Right ventricle myocardium inferior (tissue), 1 donor: ENCODE measurements at places on chromosomes 2 and 18. TPM values are rescaled to one million over a fixed set of nuclear protein-coding genes. Genes with fewer than 3 reads are reported as not detected.

GRCh38 chr2:43745457-43745856, 28.4 kb upstream of the DYNC2LI1 start:
- no peak for DNase-seq

DNA sequence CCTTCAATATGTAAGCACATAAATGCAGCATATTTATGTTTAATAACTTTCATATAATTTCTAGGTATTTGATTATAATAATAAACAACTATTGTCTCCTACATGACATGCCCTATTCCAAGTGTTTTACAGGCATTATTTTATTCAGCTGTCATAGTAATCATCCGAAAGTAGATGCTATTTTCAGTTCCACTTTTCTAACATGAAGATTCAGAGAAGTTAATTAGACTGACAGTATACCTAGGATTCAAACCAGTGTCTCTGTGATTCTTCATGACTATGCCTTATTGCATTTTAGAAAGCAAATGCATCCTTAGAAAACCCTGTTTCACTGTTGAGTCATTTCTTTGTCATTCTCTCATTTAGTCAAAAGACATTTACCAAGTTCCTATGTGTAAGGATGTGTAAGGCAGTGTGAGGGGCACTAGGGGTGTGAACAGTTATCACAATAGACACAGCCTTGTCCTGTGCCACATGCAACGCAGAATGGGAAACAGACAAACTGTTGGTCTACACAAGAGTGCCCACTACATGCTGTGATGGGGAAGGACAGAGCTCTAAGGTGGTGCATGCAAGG, 79.8 kb downstream of the DTNA start:
- no peak for DNase-seq

DNA sequence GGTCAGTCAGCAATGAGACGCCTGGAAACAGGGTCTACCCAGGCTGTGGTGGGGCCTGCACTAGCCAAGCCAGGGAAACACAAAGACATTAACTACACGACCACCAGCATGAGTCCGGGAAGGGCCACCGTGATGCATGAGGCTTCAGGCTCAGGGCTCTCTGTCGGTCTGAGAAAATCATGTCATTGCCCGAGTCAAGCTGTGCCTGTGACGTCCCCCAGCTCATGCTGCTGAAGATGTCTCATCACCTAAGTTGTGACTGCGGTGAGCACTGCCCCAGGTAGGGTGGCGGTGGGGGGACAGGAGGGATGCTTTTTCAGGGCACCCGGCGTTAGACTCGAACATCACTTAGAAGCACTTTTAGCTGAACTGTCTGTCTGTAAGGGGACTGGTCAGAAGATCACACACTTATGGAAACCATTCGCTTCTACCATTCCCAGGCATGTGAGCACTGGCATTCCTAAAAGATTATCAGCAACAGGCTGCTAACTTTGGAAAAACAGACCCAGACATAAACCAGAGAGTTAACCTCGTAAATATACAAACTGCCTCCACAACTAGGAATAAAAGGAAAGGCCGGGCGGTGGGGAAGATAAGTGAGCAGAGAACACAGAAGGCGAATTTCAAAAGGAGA, 234.5 kb downstream of the HDAC4 start:
- no peak for DNase-seq

- no peak for DNase-seq
Observed at GRCh38 chr2:34486965-34487364, 887.9 kb upstream of the FAM98A start.

DNA sequence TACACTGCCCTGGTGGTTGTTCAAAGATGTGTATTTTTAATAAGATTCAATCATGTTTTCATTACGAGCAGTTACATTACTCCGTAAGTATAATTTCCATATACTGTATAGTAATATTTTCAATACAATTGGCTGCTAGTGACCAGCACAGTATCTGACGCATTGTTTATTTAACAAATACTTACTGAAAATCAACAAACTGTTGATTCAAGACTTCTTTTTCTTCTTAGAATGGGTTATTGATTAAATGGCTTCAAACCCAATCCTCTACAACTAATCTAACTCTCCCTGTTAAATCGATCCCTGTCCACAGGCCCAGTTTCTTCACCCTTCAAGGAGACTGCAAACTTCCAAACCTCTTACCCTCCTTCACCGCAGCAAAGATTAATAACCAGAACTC, 18.5 kb downstream of the COBLL1 start:
- DNase-seq: no peak

- no peak for DNase-seq
Observed at GRCh38 chr2:167758292-167758691, 489.1 kb downstream of the STK39 start.

DNA sequence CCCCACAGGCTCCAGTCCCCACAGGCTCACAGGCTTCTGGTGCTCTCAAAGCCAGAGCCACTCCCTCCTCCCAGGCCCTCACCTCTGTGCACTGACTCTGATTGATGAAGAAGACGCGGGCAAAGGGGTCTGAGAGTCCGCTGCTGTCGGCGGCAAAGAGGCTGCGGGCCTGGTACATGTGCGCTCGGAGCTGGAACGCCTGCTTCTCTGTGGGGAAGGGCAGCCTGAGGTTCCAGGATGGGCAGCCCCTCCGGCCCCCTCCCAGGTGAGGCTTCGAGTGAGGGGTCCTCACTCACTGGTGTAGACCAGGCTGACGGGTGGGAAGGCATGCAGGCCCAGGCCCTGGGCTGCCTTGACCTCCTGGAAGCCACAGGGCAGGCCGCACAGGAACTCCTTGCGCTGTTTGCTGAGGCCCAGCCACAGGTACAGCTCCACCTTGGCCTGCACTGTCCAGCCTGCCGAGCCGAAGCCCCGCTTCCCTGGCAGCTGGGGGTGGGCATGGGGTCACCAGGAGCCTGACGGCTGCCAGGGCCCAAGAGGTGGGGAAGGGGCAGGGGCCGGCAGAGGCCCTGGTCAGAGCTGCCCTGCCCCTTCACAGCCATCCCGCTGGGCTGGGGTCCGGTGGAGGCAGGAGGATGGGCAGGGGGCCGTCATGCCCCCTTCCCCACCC, 2.0 kb downstream of the OTOF start:
- DNase-seq: peak; percentile 41

DNA sequence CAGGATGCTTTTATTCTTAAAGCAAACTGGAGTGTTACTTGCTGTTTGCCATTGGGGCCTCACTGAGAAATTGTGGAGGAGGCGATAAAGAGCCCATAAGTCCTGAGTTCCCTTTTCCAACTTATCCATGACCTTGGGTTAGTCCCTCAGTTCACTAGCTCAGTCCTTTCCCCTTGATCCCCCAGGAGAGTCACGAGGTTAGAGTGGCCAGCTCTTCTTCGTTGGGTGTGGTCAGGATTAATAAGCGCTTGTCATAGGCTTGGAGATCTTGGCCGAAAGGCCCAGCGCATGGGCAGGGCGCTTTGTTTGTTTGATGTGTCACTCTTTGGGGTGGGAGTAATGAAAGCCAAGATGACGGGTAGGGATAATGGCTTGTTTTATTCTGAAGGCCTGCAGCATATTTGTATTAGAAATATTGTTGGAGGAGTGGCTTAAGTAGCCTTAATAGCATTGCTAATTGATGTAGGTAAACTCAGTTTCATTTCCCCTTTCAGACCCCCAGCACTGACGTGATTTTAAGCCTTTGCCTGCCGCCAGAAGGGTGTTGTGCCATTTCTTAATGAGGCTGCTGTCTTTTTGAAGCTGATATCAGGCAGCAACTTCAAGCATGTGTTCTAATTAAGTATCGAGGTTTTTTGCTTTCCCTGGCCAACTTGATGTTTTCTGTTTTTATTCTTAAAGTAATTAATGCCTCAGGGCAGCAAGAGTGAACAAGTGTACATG, 15.7 kb downstream of the GRHL1 start:
- no peak for DNase-seq

DNA sequence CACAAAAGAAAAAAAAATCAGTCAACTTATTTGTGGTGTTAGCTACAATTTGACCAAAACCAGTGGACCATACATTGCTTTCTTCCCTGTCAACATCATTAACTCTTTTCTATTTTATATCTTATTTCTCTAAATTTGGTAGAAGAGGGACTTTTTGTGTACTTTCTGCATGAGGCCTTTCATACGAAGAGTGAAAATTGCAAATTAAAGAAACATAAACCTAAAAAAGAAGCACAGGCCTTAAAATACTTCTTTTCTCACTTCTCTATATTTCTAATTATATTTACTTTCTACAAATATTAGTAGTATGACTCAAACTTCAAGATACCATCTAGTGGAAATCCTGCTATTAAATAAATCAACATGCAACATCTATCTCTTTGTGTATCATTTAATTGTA, 1073.4 kb upstream of the ZEB2 start:
- DNase-seq: no peak

DNA sequence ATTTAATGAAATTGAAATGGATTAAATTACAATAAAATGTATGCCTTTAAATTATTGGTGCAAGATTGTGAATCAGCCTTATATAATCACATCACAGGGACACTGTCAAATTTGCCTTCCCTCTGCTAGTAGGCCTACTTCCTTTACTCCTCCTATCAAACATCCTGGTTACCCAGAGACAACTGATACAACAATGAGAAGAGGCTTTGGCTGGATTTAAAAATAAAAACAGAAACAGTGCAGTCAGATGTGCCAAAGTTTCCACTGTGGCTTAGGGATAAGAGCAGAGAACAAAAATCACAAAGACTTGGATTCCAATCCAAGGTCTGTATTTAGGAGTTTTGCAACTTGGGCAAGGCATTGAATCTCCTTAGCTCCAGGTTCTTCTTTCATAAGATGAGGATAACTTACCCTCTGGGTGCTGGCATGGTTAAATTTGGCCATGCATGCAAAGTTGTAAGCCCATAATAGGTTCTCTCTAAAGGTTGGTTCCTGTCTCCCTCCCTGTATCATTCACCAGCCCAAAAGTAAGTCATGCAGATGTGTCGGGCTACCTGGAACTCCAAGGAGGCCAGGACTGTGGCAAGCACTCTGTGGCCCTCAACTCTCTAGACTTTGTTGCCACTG, 99.3 kb upstream of the LRATD1 start:
- no peak for DNase-seq

DNA sequence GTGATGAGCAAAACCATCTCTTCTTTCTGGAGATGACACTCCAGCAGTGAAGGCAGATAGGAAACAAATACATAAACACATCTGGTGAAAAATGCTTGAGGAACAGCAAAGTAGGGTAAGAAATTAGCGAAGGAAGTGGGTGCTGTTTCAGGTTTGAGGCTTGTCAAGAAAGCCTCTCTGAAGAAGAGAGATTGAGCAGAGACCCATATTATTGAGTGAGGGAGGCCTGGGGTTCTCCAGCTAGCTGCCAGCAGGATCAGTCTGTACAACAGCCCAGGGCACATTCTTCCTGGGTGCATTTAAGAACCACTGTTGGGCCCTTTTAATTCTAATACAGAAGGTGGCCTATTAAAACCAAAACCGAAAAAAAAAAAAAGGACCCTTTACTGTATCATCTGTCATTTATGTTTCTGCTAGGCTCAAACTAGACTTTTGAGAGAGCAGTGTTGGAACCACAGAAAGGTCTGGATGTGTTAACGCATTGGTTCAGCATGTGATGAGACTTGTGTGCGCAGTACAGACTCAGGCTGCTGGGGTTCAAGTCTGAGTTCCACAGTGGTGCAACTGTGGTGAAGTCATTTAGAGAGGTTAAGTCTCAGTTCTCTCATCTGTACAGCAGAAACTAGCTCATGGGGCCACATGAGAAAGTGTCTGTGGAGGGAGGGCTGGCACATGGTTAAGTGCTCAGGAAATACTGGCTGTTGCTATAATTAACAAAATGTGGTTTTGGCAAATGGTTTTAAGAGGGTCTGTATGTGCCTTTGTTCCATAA, 28.9 kb downstream of the MGAT5 start:
- DNase-seq: no peak

- no peak for DNase-seq
Observed at GRCh38 chr2:169426069-169426663, 53.1 kb upstream of the BBS5 start.

- DNase-seq: no peak
Observed at GRCh38 chr2:126981476-126981875, 82.8 kb downstream of the TEX51 start.

DNA sequence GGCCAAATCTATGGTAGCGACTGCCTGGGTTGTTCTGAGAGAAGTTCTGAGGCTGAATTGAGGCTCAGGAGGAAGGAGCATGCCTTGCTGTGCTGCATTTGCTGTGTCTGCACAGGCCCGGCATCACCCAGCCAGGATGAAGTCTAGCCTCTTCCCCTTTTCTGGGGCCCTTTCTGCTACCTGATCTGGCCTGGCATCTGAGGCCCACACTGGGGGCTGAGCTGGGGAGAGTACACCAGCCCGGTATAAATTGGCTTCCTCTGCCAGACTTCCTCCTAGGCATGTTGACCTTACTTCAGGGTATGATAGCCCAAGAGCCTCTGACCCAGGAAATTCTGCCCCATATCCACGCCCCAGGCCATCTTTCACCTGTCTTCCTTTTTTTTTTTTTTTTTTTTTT, 30.0 kb downstream of the MRPL35 start:
- DNase-seq: no peak

- no peak for DNase-seq
Observed at GRCh38 chr2:217412277-217412676, 552.4 kb upstream of the TNP1 start.

- DNase-seq: no peak
Observed at GRCh38 chr18:22399949-22400348, 17.8 kb downstream of the CTAGE1 start.

DNA sequence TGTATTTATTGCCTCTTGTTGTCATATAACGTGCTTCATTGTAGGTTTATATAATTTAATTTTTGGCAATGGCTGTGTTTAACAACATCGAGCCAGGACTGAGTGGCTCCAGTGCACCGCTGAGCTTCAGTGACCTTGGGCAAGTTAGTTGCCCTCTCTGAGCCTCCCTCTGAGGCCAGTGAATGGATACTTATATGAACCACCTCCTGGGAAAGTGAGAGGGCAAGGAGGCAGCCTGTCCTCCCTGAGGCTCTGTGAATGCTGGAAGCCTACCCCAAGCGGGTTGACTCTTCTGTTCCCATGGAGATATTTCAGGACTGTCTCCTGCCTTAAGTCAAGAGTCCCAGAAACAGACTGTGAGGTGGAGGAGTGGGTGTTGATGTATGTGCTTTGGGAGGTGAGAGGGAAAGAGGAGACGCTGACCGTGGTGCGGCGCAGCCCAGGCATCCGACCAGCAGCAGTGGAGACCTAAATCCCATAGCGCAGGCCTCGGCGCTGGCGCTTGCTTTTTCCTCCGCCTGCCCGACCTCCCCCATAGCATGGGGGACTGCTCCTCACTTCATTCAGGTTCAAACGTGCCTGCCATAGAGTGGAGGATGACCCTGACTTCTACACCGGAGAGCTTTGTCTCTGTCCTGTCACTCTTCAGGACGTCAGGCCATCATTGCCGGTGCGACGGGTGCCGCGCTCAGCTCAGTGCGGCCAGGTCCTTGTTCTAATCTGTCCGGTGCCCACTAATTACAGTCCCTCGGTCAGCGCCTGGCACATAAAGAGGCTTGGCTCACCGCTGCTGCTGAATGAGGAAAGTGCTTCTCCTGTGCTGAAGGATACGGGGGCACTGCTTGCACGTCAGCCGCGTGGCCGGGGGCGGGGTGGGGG, 167.3 kb upstream of the HS6ST1 start:
- no peak for DNase-seq

- no peak for DNase-seq
Observed at GRCh38 chr2:144924827-144925226, 404.9 kb upstream of the ZEB2 start.

- no peak for DNase-seq
Observed at GRCh38 chr2:3628241-3628679, 29.7 kb upstream of the ALLC start.

Gene PDE11A
- total RNA-seq: 4.4 TPM

Gene ASPRV1
- total RNA-seq: 0.81 TPM

Gene HADHB
- 1,782 TPM for total RNA-seq

Gene TFPI
- total RNA-seq: 33.6 TPM

Gene TRPM8
- not detected for total RNA-seq

Gene GYPC
- 121 TPM for total RNA-seq

Gene ADGRF3
- 0.16 TPM for total RNA-seq

Gene HOXD11
- not detected for total RNA-seq

Gene SERPINB3
- not detected for total RNA-seq

Gene CFAP65
- total RNA-seq: not detected
